ENCODE measurements at places on chromosomes 2 and 18. TPM values are rescaled to one million over a fixed set of nuclear protein-coding genes. Genes with fewer than 3 reads are reported as not detected.

The KLHL29 gene
- polyA plus RNA-seq, result 6.6 TPM

The EGR4 gene
- polyA plus RNA-seq, result not detected

- no peak for DNase-seq
These were observed 29.4 kb downstream of the FAM210A start for GRCh38 chr18:13696961-13697360.

The CSRNP3 gene
- polyA plus RNA-seq, result 12.4 TPM

The EIPR1 gene
- 21.2 TPM for polyA plus RNA-seq

All from muscle of leg (tissue), 16 donors.